Brain (organoid and tissue), 16 donors: ENCODE measurements at places on chromosomes 2 and 18. TPM values are rescaled to one million over a fixed set of nuclear protein-coding genes. Genes with fewer than 3 reads are reported as not detected.

NEURL3 gene
- not detected for polyA plus RNA-seq

STON1 gene
- polyA plus RNA-seq = 0.95 TPM

CTLA4 gene
- polyA plus RNA-seq = not detected

CABLES1 gene
- 21.5 TPM for polyA plus RNA-seq

KIF1A gene
- polyA plus RNA-seq = 574 TPM

LYG2 gene
- not detected for polyA plus RNA-seq

CNNM4 gene
- polyA plus RNA-seq = 6.3 TPM

ABCG5 gene
- not detected for polyA plus RNA-seq

NPPC gene
- 0.66 TPM for polyA plus RNA-seq

SMCHD1 gene
- polyA plus RNA-seq = 5.5 TPM

DYTN gene
- not detected for polyA plus RNA-seq

FOXI3 gene
- polyA plus RNA-seq = 0.29 TPM

NR4A2 gene
- polyA plus RNA-seq = 4.3 TPM

DCDC2C gene
- polyA plus RNA-seq = not detected

GPR155 gene
- polyA plus RNA-seq = 2.8 TPM

ACVR1C gene
- 0.34 TPM for polyA plus RNA-seq

PRKRA gene
- 54.4 TPM for polyA plus RNA-seq

TMEM198 gene
- 23.1 TPM for polyA plus RNA-seq

EVA1A gene
- 4.9 TPM for polyA plus RNA-seq

BOK gene
- 76.1 TPM for polyA plus RNA-seq

CNDP1 gene
- polyA plus RNA-seq = 90.4 TPM

RGPD5 gene
- polyA plus RNA-seq = 2.5 TPM

ALPG gene
- polyA plus RNA-seq = not detected

ASB18 gene
- not detected for polyA plus RNA-seq

ATP6V1B1 gene
- 2.4 TPM for polyA plus RNA-seq

SPC25 gene
- 22.3 TPM for polyA plus RNA-seq

VWC2L gene
- polyA plus RNA-seq = 0.29 TPM

GPR75 gene
- 2.2 TPM for polyA plus RNA-seq

SP100 gene
- 3.1 TPM for polyA plus RNA-seq

TEKT4 gene
- polyA plus RNA-seq = not detected

RAB3GAP1 gene
- polyA plus RNA-seq = 26.1 TPM

NAGK gene
- 79.7 TPM for polyA plus RNA-seq

C2orf78 gene
- not detected for polyA plus RNA-seq

PCARE gene
- not detected for polyA plus RNA-seq

AP1S3 gene
- polyA plus RNA-seq = 0.88 TPM

RAMP1 gene
- 75.7 TPM for polyA plus RNA-seq

CROCC2 gene
- not detected for polyA plus RNA-seq

INPP5D gene
- 3.7 TPM for polyA plus RNA-seq

FBXO48 gene
- 0.64 TPM for polyA plus RNA-seq

NMUR1 gene
- 0.24 TPM for polyA plus RNA-seq

KATNAL2 gene
- polyA plus RNA-seq = 8.4 TPM

GKN1 gene
- polyA plus RNA-seq = not detected

NEDD4L gene
- polyA plus RNA-seq = 38.5 TPM
